Brain pericyte (primary cell): ENCODE measurements at places on chromosomes 7 and 10.

DNA sequence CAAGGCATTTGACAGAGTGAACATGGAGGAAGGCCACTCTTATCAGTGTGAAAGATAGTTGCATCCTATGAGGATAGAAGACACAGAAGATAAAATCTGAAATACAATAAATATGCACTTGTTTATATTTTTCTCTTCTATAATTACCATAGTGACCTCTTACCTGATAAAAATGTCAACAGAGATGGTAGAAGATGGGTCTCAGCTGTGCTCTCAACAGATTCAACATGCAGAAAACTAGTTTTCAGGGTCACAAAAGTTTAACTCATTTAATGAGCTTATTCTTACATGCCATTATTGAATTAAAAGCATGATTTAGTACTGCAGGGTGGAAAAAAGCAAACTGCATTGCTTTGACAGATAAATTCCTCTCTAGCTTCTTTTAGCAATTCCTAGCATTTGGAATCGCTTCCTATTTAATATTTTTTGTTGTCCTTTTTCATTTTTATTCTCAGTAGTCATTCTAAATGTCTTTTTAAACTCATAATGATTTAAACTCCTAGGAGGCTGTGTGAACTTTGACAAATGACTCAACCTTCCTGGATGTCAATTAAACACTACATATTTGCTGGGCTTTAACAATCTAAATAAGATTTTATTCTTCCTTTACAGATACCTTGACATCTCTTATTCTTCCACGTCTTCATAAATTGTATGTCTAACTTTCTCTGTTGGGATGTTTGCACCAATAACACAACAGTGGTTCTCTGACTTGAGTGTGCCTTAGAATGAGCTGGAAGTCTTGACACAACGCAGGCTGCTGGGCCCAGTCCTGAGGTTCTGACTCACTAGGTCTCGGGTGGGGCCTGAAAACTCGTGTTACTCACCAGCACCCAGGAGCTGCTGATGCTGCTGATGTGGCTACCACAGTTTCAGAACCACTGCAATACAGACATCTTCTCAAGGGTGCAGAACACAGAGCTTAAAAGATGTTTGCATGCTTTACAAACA lies 565.5 kb upstream of the IGFBP3 start:
- no peak for DNase-seq

- DNase-seq: no peak
Observed at GRCh38 chr7:106331441-106332175, 46.8 kb upstream of the NAMPT start.

GRCh38 chr7:88401009-88401623 lies 94.4 kb upstream of the STEAP4 start:
- DNase-seq: no peak

DNA sequence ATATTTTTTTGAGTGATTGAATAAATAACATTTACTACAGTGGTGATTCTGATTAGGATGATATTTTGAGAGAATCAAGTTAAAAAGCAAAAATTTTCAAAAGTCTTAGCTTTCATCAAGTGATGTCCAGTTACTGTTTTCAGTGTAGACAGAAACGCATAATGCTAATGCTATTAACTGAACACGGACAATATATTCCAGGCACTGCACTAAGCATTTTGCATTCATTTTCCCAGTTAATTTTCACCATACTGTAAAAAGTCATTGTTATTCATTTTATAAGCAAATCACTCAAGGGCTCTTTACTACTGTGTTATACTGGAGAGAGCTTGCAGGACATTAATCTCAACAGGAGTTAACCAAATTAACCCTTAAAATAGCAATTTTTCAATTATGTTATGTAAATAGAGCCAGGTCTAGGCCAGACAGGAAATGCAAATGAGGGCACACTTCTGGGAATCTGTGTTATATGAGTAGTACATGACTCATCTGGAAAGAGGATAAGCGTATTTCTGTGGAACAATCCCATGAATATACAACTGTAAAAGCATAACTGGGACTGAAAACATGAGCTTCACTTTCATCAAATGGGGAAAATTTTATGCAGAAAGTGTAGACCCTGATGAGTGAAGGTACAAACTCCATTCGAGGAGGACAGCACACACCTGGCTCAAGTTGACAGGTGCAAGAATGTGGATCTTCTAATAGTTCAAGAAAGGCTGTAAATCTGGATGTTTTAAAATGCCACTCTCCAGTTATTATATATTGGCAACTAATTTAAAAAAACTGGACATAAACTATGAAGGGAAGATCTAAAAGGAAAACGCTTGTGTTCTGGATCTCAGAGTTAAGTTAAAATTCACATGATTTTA lies 75.4 kb downstream of the ANK3 start:
- no peak for DNase-seq

- DNase-seq: no peak
Observed at GRCh38 chr7:40716052-40716451, 581.2 kb downstream of the SUGCT start.

GRCh38 chr10:14408139-14408538 lies 77.4 kb upstream of the FRMD4A start:
- DNase-seq: no peak

- no peak for DNase-seq
Observed at GRCh38 chr7:92832534-92833023, 3.8 kb downstream of the CDK6 start.

GRCh38 chr10:102083541-102083940 lies 18.4 kb downstream of the HPS6 start:
- no peak for DNase-seq

- DNase-seq: no peak
Observed at GRCh38 chr7:93890464-93891068, at the start of gene TFPI2. Gene TFPI2, minus strand, starts transcription at chr7:93890753. Its CDS starts 75 bp downstream, at chr7:93890678.

DNA sequence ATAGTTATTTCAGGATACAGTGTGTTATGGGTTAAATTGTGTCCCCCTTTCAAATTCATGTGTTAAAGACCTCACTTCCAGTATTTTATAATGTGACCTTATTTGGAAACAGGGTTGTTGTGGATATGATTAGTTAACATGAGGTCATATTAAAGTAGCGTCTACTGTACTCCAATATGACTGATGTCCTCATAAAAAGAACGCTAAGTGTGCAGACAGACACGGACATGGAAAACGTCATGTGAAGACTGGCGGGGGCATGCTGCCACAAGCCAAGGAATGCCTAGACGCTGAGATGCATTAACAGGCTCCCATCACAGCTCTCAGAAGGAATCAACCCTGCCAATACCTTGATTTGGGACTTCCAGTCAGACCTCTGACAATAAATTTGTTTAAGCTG lies 1.5 kb upstream of the WDR37 start:
- DNase-seq: no peak

DNA sequence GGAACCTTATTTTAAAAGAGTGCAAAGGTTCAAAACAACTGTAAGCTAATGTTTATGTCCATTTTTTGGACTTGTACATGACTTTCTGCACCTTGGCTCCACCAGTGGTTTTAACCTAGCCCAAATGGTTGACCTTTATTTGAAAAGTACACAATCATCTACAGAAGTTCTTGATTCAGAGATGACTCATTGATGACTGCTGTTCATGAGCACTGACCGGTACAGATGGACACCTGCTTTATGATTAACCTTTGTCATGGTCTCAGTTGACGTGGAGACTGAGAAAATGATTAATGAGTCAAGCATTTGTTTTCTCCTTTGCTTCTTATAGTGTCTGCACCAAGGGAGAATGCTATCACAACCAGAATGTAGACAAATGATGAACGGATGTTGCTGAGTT lies 55.7 kb upstream of the PTER start:
- DNase-seq: no peak

DNA sequence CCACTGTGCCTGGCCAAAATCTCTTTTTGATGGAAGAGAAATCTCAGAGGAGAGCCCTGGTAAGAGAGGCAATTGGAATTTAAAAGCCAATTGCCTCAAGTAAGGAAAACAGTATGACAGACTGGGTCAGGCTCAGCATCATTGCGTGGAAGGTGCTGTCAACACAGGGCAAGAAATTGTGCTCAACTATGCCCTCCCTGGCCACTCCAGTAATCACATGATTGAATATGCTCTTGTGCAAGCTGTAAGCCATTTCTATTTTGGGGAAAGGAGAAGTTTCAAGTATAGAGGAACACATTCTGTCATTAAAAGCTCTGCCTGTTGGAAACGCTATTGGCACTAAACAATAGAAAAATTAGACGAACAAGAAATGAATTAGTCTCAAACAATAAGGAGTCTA lies 1127.7 kb downstream of the REEP3 start:
- no peak for DNase-seq

GRCh38 chr7:2541291-2542010 lies 13.9 kb downstream of the BRAT1 start:
- DNase-seq: no peak
